NAMALWA (cell line): ENCODE measurements at places on chromosomes 1 and 21.

GRCh38 chr1:199766218-199766792 is 261.2 kb upstream of the NR5A2 start:
- no peak for DNase-seq

DNA sequence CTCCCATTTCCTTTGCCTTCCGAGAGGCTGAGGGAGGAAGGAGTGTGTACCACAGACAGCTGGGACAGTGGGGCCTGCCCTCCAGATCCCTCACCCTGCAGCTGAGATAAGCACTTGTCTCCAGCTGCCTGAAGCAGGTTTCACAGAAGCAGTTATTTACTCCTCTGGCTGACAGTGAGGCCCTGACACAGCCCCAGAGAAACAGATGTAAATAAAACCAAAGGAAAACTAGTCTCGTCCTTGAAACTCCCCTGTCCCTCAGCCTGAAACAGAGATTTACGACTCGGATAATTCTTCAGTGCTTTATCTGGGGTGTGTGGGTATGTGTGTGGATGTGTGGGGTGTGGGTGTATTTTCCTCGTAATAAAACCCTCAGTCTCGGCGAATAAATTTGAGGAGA is 181.1 kb downstream of the IGSF21 start:
- no peak for DNase-seq

GRCh38 chr1:36203554-36204346 is 20.5 kb upstream of the THRAP3 start:
- no peak for DNase-seq

DNA sequence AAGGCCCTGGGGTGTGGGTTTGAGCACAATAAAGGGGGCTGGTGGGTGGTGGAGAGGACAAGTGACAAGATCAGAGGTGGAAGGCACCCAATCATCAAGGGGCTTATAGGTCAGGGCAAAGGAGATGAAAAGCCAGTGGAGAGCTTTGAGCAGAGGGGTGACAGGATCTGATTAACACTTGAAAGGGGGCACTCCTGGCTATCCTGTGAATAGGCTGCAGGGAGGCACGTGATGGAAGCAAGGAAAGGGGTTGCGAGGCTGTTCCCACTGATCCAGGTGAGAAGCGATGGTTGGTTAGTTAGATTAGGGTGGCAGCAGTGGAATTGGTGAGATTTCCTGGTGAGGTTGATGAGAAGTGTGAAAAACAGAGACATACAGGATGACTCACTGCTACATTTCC is 80.6 kb downstream of the WLS start:
- no peak for DNase-seq

DNA sequence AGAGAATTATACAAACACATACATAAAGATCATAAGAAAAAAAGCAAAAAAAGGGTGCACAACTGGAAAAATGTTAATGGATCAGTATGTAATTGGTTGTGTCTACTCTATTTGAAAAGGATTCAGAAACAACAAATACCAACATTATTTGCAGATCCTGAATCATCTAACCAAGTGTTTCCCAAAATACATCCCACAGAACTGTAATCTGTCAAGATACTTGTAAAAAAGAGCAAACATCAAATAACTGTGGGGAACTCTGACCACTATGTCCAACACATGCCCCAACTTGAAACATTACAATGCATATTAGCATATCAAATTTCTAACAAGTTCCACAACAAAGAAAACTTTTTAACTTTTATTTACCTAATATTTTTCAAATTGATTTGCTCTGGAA is 22.6 kb downstream of the ANKRD13C start:
- no peak for DNase-seq
